Activated CD4-positive, alpha-beta T cell treated with anti-CD3 and anti-CD28 coated beads, Interleukin-2, amount 50 U/mL, for 4 hours (primary cell): ENCODE measurements at places on chromosomes 2 and 18.

DNA sequence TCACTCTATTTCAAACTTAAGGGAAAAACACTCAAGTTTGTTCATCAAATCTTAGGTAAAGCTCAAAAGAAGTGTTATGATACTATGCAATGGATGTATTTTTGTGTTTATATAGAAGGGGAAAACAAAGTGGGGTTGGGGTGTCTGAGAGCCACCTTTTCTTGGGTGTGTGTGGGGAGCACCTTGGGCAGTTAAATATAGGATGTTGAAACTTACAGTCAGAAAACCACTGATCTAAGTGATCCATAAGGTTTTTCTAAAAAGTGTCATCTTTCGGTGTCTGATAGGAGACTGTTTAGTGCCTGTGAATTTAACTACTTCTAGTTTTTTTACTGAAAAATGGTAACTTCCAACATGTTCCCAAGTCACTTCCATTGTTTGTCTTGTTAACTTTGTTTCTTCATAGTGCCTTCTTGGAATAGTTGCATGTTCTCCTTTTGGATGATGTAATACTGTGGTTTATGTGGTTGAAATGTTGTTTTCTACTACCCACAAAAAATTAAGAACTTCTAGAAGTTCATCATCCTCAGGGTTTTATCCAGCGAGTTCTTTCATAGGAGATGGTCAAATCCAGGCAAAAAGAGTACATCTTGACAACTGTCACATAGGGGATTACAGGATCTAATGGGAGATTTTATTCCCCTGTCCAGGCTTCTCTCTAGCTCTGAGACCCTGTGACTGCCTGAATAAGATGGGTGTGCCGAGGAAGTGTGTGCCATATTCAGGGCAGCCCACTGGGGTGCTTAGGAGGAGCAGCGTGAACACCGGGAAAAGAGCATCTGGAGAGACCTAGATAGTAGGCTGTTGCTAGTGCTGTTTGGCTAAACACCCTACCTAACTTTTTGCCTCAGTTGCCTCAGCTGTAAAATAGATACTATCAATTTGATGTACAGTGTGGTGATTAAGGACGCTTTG is 46.2 kb downstream of the CAB39 start:
- no peak for DNase-seq

DNA sequence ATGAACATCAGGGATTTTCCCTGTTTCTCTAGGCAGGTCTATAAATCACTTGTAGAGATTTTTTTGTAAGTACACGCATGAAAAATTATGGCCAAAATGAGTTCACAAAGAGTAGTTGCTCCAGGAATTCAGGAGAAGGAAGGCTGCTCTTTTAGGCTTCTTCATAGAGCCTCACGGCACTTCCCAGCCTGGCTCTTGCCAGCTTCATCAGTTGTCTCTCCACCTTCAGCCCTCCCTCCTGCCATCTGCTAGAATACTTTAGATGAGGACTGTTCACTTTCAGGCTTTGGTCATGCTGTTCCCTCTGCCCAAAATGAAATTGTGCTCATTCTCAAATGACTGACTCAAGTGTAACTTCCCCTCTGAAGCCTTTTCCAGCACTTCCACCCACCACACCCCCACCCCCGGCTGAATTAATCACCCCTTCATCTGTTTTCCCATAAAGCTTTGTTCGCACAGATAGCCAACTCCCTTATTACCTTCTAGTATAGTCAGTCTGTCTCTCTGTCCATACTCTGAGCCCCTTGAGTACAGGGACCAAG is 1.8 kb upstream of the ABCA12 start:
- DNase-seq = no peak

DNA sequence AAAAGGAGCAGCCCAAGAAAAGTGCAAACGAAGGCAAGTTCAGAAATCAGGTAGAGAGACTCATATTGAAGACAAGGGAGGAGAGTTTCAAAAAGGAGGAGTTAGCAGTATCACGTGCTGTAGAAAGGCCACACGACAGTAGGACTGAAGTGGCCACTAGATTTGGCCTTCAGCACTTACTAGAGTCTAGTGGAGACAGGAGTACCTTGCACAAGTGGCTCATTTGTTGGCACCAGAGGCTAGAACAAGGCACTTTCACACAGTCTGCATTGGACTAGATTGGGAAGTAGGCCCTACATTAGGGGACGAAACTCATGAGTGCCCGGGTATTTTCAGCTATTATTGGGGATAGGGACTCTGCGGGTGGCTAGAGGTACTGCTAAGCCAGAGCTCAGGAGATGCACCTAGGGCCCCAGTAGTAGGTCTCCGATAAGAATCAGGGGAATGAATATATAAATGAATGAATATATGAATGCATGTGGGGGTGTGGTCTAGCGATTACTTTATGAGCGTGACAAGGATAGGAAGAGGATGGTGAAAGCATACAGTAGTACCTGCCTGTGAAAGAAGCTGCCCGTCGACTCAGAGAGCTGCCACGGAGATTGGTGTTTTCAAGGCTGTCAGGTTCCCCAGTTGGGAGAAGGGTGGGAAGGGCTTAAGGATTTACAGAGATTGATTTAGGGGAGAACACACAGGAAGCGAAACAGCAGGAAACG is 1.4 kb upstream of the NCOA1 start:
- DNase-seq = no peak

GRCh38 chr2:69177785-69178636 is 165.0 kb downstream of the ANTXR1 start:
- no peak for DNase-seq

DNA sequence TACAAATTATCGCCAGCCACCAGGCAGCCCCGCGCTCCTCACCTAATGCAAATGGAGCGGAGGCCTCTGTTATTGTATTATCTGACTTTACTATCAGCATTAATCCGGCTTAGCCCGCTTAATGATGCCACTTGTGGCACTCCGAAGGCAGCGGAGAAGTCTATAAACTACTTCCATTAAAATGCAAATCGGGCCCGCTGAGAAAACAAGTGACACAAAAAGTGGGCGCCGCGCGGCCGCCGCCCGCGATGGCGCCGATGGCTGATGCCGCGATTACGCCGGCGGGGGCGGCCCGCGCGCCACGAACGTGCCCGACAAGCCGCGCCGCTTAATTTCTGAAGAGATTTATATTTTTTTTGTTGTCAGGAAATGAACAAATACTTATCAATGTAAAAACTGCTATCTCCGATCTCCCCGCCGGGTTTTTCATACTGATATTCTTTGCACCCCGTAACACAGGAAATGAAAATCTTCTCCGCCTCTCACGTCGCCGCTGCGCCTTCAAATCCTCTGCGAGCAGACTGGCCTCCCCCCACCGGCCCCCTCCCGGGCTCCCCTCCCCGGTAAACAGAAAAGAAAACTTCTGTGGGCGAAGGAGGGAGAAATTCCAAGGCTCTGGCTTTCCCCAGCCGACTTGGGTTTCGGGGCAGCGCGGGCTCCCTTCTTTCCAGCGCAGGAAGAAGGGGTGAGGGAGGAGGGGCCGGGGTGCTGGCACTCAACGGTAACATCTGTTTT is 221.8 kb downstream of the INSIG2 start:
- DNase-seq = peak; percentile 42

GRCh38 chr18:9055185-9055584 is 47.3 kb upstream of the NDUFV2 start:
- DNase-seq = no peak

- no peak for DNase-seq
These were observed 116.1 kb upstream of the OTX1 start for GRCh38 chr2:62934517-62934916.

GRCh38 chr2:31973665-31974064 is 37.1 kb downstream of the MEMO1 start:
- DNase-seq = no peak

DNA sequence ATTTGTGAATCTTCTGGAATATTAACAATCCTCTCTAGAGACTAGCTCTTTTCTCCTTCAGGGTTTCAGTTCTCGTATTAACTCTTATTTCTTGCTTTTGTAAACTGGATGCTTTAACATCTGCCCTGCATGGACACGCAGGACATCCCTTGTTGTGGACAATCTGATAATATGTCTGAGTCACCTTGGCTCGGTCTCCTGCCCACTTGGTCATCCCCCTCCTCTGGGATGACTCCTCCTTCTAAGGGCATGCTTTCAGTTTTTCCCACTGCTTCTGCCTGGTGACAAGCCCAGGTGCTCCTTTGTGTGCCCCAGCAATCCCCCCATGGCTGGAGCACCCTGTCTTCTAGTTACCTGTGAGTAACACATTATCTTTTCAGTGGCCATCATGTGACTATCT is 460.5 kb downstream of the DSC3 start:
- no peak for DNase-seq

DNA sequence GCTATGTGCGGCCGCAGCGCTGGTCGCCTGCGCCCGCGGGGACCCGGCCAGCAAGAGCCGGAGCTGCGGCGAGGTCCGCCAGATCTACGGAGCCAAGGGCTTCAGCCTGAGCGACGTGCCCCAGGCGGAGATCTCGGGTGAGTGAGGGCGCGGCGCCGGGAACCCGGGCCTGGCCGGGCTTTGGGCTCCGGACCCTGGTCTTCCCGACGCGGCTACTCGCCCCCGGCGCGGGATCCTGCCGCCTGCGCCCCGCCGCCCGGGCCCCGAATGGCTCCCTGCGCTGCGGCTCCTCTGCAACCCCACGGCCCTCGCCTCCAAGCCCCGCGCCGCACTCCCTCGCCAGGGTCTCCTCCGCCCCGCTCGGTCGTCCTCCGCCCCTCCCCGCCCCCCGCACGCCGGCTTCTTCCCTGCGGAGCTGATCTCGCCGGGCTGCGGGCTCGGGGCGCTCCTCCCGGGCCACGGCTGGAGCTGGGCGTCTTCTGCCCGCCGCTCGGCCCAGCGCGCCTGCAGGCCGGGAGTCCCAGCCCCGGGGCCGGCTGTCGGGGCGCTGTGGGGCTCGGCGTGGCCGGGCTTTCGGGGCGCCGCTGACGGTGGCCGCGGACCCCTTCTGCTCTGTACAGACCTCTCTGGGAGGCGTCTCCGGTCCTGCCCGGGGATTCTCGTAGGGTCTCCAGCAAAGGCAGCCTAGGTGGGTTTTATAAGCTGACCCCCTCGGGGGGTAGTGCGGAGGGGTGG is 652 bp downstream of the GPC1 start:
- DNase-seq = no peak

GRCh38 chr2:35915261-35915660 is 440.3 kb upstream of the CRIM1 start:
- no peak for DNase-seq

GRCh38 chr2:165497659-165498317 is 28.3 kb downstream of the CSRNP3 start:
- no peak for DNase-seq

- peak; percentile 56 for DNase-seq
These were observed 3.3 kb upstream of the GPBAR1 start for GRCh38 chr2:218257390-218257981.

- DNase-seq = no peak
These were observed 15.4 kb downstream of the GDF7 start for GRCh38 chr2:20682167-20682920.

GRCh38 chr2:72894514-72894913 is 7.3 kb downstream of the SPR start:
- no peak for DNase-seq

DNA sequence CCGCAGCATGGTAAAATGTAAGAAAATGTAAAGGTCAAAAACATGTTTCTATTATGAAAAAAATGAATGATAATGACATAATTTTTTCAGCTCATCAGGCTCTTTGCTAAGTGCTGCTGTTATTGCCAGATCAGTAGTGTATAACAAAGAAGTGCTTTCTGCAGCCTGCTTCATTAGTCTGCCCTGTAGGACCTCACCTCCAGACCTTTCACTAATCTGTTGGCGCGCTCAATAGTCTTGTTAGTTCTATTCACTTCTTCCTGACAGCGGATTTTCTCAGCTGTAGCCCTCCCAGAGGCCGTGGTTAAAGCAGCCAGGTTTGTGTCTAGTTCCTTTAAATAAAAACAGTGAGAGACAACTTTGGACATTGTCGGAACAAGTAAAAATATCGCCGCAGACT is 97.7 kb downstream of the CDCA7 start:
- DNase-seq = no peak

DNA sequence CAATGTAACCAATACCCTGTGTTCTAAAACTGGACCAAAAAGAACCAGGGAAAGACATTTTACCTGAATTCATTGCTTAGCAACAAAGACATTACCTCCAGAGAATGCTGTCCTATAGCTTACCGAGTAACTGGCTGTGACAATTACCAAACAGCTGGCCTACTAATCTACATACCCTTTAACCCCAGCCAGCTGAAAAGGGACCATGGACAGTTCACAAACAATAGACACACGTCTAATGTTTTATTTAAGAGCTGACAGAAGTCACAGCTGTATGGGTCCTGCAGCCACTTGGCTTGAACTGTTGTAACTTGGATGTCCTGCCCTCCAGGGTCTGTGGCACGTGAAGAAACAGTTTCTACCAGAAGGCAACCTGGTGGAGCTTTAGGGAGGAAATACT is 130.1 kb upstream of the EFEMP1 start:
- DNase-seq = no peak

DNA sequence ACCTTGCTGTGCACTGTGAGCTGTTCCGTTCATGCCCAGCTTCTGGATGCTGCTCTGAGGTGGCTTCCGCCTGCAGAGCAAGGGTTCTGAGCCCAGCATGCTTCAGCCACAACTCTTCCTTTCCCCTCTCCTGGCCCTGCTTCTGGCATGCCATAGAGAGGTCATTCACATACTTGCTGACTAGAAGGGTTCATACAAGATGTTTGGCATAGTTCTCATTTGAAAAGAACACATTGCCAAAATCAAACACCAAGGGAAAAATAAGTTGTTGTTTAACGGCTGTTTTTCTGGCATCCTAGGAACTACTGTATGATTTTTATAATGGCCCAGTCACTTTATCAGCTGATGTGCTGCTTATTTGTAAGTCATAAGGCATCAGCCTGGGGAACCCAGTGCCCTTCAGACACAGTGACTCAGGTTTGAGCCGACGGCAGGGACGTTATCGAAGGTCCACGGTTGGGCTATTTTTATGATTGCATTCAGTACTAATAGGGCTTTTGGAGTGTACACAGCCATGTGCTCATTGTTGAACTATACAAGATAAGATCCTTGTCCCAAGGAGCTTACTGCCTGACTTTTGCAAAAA is 53.9 kb upstream of the CTAGE1 start:
- no peak for DNase-seq

- no peak for DNase-seq
These were observed 46.5 kb downstream of the THNSL2 start for GRCh38 chr2:88216641-88217040.

DNA sequence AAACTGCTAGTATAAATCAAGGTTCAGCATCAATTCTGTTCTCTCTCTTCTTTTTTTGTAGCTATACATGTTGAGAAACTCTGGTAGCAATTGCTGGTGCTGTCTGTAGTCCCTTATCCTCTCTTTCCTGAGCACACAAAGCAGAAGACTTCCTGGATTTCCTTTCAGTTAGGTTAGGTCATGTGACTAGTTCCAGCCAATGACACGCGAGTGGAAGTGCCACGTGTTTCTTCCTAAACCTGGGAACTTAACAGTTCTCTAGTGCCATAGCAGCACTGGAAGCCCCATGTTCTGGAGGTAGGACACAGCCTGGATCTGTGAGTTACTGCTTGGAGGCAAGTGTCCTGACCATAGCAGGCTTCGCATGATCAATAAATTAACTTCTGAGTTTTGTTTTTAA is 125.9 kb downstream of the PLA2R1 start:
- no peak for DNase-seq

GRCh38 chr18:44733069-44733753 is 52.5 kb downstream of the SETBP1 start:
- DNase-seq = no peak

- no peak for DNase-seq
These were observed 31.5 kb upstream of the TMBIM1 start for GRCh38 chr2:218323526-218324472.

- no peak for DNase-seq
These were observed 35.7 kb downstream of the INHBB start for GRCh38 chr2:120381661-120382060.

- DNase-seq = no peak
These were observed 24.8 kb upstream of the TFCP2L1 start for GRCh38 chr2:121309801-121310200.

- DNase-seq = no peak
These were observed 22.1 kb downstream of the FIGN start for GRCh38 chr2:163713534-163714311.
